ENCODE measurements at places on chromosomes 2 and 18.

GRCh38 chr2:238254095-238254723, 14.4 kb upstream of the HES6 start:
- H3K36me3 ChIP-seq: no peaks in the 10 kb centered on the region
- no peak overlapping the region for H3K27ac ChIP-seq
- no peak for DNase-seq

GRCh38 chr2:230809677-230810251, 55.0 kb upstream of the ITM2C start:
- DNase-seq: peak; percentile 11
- H3K4me3 ChIP-seq: no peak overlapping the region
- H3K36me3 ChIP-seq: peaks cover 21% of the 10 kb centered on the region
- H3K4me1 ChIP-seq: no peaks in the 10 kb centered on the region

DNA sequence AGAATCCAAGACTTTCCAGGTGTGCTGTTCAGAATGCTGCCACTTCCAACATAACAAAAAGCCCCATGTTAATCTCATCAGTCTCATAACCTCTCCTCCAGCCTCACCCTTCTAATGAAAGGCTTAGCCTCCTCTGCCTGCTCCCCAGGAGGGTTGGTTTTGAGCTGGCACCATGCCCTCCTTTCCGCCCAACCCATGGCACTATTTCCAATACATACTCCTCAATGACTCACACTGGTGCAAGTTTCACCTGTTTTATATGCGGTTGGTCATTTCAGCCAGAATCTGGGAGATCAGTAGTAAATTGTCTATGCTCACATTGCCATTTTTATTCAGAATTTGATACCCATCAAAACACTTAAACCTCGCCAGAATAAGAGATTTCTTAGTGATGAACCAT, 157.6 kb upstream of the NRP2 start:
- no peaks in the 10 kb centered on the region for H3K4me1 ChIP-seq
- no peak for DNase-seq

DNA sequence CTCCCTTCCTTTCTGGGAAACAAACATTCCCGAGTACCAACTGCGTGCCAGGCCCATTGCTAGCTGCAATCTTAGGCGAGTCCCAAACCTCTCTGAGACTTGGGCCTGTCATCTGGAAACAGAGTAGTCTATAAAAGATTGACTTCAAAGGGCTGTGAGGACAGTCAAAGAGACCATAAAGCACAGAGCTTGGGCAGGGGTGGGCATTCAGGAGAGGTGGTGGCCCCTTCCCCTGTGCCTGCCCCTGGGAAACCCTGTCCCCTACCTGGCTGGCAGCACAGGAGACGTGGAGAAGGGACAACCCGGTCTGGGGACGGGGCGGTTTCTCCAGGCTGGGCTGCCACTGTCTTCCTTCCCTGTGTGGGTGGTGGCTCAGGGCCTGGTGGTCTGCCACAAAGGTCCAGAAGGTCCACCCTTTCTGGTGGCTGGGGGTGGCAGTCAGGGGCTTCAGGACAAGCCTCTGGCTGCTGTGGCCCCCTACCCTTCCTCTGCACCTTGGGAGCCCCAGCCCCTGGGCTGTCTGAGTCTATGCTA, 33.9 kb upstream of the FOSL2 start:
- no peak for DNase-seq
- no peaks in the 10 kb centered on the region for H3K4me1 ChIP-seq
- no peaks in the 10 kb centered on the region for H3K36me3 ChIP-seq
- H3K27ac ChIP-seq: no peak overlapping the region
- H3K4me3 ChIP-seq: no peak overlapping the region

GRCh38 chr2:45973426-45973825, 322.0 kb downstream of the PRKCE start:
- H3K4me1 ChIP-seq: peaks cover 3% of the 10 kb centered on the region
- no peak overlapping the region for H3K4me3 ChIP-seq
- peak; percentile 58 for DNase-seq
- H3K27me3 ChIP-seq: no peaks in the 10 kb centered on the region

DNA sequence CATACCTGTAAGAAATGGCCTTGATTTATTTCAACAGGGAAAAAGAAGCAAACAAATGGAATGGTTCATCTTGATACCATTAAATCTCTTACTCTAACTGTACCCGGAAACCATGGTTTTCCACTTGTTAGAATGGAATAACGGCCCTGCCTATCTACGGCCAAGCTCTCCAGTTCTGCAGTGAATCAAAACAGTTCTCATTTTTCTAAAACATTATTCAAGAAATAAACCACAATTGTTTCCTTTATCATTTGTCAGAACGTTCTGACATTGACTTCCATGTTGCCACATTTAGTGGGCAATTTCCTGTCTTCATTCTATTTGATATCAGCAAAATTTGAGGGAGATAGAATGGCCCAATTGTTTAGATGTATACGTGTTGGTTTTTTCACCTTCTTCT, 118.8 kb upstream of the CDH19 start:
- H3K27me3 ChIP-seq: no peaks in the 10 kb centered on the region
- H3K4me3 ChIP-seq: no peak overlapping the region
- no peak overlapping the region for H3K27ac ChIP-seq
- H3K4me1 ChIP-seq: no peaks in the 10 kb centered on the region

- H3K36me3 ChIP-seq: no peaks in the 10 kb centered on the region
- H3K4me1 ChIP-seq: no peaks in the 10 kb centered on the region
- no peak for DNase-seq
- H3K4me3 ChIP-seq: no peak overlapping the region
These were observed 34.0 kb upstream of the SLC66A3 start for GRCh38 chr2:11121099-11121822.

DNA sequence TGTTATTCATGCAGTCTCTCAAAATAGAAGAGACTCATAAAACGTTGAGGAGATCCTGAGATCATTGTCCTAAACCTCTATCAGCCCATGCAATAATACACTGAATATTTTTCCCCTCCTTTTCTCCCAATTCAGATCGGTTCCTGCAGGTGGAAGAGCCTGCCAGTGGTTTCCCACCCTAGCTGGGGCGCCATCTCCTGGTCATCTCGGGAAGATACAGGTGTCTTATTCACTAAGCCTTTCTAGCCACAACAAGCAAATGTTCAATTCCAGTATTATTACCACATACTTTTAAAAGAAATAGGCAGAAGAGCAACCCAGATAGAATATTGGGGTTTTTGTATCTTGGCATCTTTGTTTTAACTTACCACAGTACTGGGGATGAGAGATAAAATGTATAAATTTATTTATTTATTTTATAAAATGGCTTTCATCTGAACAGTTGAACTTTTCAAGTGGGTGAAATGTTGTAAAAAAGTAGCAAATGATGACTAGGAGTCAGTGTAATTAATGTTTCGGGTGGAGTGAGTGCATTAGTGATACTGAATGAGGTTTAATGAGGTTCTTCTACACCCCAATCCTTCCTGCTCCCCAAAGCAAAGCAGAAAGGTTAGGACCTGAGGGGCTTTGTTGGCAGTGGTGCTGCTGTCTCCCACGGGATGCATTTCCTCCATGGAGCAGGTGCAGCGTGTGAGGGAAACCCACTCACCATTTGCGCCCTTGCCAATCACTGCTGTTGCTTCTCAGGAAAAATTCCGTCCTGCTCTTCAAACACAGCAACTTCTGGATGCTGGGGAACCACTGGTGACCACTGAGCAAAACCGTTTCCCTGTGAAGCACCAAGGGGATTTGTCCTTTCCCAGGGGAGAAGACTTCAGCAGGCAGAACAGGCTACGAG, 147.1 kb upstream of the FHL2 start:
- H3K27me3 ChIP-seq: peaks cover 5% of the 10 kb centered on the region
- H3K4me3 ChIP-seq: no peak overlapping the region
- peak; percentile 72 for DNase-seq

DNA sequence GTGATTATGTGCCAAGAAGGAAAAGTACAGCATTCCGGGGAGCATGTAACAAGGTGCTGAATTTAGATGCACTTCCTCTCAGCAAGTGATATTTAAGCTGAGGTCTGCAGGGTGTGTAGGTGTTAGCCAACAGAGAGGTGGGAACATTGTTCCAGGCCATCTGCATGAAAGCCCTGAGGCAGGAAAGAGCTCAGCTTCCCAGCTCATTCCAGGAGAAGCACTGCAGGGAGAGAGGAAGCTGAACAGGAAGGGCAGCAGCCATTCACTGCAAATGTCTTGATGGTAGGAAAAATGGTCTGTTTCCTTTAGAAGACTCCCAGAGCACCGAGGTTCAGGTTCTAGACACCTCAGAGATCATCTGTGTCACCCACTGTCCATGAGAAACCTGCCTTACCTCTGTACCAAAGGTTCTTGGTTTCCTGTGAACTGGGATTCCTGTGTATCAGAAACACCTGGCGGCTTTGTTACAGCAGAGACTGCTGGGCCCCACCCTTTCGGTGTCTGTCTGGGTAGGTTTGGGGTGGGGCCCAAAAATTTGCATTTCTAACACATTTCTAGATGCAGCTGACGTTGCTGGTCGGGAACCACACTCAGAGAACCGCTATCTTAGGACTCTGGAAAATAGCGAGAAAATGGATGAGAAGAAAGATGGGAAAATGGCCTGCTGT, 84.0 kb downstream of the RTN4 start:
- H3K4me1 ChIP-seq: peaks cover 33% of the 10 kb centered on the region
- peaks cover 11% of the 10 kb centered on the region for H3K36me3 ChIP-seq
- no peak for DNase-seq

DNA sequence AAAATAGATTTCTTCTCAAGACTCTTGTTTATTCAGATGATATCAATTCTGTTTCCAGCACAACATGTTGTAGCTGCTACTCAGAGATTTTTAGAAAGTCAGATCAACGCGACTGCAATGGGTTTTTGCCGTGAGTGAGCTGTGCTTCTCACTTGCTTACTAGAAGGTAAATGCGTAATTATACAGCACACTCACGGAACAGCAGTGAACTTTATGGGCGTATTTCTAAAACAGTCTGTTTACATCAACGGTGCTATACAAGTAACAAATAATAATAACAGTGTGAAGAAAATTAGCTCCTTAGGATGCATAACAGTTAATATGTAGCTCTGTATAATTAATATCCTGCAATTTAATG, 533.6 kb downstream of the RNF144A start:
- no peaks in the 10 kb centered on the region for H3K36me3 ChIP-seq
- H3K4me3 ChIP-seq: no peak overlapping the region
- H3K27ac ChIP-seq: no peak overlapping the region
- DNase-seq: no peak

GRCh38 chr2:173990970-173991819, 26.0 kb upstream of the SP3 start:
- H3K4me3 ChIP-seq: no peak overlapping the region
- H3K27me3 ChIP-seq: peaks cover 2% of the 10 kb centered on the region
- no peaks in the 10 kb centered on the region for H3K36me3 ChIP-seq
- no peak overlapping the region for H3K27ac ChIP-seq
- no peak for DNase-seq

DNA sequence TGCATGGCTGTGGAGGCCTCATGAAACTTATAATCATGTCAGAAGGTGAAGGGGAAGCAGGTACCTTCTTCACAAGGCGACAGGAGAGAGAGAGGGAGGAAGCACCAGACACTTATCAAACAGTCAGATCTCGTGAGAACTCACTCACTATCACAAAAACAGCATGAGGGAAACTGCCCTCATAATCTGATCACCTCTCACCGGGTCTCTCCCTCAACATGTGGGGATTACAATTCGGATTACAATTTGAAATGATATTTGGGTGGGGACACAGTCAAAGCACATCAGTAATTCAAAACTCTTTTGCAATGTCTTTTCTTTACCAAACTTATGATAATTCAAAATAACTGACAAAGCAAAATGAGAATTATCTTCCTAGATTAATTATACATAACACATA, 8.5 kb upstream of the CCDC68 start:
- H3K4me3 ChIP-seq: no peak overlapping the region
- no peaks in the 10 kb centered on the region for H3K36me3 ChIP-seq
- no peak overlapping the region for H3K27ac ChIP-seq
- no peak for DNase-seq
- H3K4me1 ChIP-seq: no peaks in the 10 kb centered on the region

DNA sequence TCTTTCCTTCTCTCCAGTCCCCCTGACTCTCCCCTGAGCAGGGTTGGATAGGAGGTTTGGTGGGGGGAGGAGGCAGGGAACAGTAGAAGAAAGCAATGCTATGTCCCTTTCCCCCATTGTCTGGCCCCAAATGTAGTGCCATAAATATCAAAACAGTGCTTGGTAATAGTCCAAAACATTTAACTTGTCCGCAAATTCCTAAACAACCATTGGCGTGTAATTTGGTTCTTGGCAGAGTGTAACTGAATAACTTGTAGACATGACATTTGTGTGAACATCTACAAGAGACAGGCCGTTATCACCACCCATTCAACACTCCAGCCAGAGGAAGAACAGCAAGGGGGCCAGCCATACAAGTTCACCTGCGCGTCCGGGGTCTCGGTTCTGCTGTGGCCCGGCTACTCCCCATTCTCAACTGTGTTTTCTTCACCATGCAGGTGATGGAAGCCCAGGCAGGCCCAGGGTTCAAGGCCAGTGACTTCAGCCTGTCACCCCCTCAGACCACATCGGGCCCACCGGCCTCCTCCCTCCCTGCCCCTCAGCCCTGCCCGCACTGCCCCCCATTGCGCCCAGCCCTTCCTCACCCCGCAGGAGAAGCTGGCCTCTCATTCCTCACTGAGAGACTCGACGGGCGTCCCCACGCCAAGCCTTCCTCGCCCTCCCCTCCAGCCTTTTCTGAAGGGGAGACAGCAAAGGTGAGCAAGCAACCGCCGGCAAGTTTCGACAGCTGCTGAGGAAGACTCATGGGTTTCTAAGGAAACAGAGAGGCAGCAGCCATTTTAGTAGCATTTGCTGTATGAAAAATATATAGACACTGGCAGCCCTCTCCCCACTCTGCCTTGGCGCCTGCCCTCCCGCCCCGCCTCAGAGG, 699 bp upstream of the RAPGEF4 start:
- H3K27me3 ChIP-seq: peaks cover 62% of the 10 kb centered on the region
- no peak overlapping the region for H3K27ac ChIP-seq
- peak overlapping the region; percentile 35 for H3K4me3 ChIP-seq

- H3K27me3 ChIP-seq: no peaks in the 10 kb centered on the region
- H3K27ac ChIP-seq: no peak overlapping the region
- peak overlapping the region; percentile 95 for H3K4me3 ChIP-seq
These were observed 26.3 kb upstream of the TMEM182 start for GRCh38 chr2:102735416-102736109.

All from A673 (cell line).